Mammary microvascular endothelial cell (primary cell): ENCODE measurements at places on chromosomes 5 and 9. TPM values are rescaled to one million over a fixed set of nuclear protein-coding genes. Genes with fewer than 3 reads are reported as not detected.

The PAEP gene
- total RNA-seq, result not detected in 2 replicates

The LMAN2 gene
- 259 and 320 TPM in 2 replicates for total RNA-seq

The GABRA6 gene
- total RNA-seq, result not detected in 2 replicates

The CKMT2 gene
- 0.44 and 0.87 TPM in 2 replicates for total RNA-seq

The ARL14EPL gene
- total RNA-seq, result 0.07 and 0.15 TPM in 2 replicates
